Neural crest cell (in vitro differentiated cells): ENCODE measurements at places on chromosomes 6 and 20.

DNA sequence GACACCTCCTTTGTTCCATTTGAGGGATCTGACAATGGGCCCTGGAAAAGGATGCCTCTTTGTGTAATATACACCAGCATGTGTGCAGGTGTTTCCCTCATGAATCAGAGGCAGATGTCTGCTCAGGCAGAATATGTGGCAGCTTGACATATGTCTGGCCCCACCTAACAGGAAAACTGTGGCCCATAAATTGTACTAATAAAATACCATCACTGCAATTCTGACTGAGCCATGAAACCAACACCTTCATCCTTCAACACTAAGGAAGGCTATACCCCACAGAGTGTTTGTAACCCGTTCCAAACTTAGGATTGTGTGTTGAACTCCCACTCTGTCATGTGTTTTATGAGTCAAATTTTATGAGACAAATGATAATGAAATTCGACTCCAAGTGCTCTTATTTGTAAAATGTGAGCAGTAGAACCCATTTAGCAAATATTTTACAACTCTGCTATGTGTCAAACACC, 22.7 kb downstream of the LAMA4 start:
- DNase-seq: no peak

- no peak for DNase-seq
Observed at GRCh38 chr6:75273009-75273408, 11.6 kb downstream of the TMEM30A start.

- DNase-seq: no peak
Observed at GRCh38 chr6:106693418-106693817, 64.0 kb downstream of the QRSL1 start.

DNA sequence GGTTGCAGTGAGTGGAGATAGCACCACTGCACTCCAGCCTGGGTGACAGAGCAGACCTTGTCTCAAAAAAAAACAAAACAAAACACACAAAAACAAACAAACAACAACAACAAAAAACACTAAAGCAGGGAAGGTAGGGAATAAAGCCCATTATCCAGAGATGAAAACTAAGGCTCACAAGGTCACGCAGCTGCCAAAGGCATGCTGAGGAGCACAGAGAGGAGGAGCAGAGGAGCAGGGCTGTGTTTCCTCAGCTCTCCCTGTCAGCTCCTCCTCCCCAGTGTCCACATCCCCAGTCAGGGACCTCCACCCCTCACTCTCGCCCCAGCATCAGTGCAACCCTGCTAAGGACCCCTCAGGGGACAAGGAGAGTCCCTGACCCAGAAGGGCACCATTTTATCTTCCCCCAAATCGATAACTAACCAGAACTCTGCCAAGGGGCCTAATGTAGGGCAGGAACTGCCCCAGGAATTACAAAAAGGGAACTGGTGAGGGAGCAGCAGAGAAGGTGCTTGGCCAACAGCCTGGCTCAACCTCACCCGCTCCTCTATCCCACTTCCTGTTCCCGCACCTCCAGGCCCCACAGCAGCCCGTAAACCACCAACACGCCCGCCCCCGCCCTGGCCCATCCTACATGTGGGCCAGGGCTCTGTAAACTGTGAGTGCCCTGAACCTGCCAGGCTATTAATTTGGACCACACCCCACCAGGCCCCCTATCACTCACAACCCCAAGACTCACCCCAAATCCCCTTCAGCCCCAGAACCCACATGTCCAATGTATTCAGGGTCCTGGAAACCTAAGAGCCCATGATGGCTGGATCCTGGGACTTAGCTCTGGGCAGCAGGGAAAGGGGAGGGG, 9.0 kb downstream of the TEAD3 start:
- no peak for DNase-seq

DNA sequence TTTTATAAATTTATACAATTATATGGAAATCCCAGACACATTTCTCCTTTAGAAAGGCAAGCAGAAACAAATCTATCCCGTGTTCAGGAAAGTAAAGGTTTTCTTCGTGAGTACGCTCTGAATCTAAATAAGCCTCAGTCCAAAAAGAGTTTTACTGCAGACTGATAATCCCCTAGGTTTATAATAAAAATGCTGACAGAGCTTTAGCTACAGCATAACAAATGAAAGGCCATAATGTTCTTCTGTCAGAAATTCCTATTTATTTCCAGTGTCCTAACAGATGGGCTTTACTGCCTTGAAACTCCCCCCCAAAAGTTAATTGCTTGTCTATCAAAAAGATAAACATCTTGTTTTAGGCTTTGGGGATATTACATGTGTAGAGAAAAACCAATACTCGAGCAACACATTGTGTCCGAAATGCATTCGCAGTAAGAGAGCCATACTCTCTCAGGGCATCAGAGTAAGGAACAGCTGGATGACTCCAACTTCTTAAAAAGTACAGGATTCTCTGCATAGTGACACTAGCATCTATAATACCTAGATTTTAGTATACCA, 109.0 kb downstream of the PRKN start:
- no peak for DNase-seq

- DNase-seq: no peak
Observed at GRCh38 chr20:25470045-25470444, 62.6 kb downstream of the GINS1 start.

DNA sequence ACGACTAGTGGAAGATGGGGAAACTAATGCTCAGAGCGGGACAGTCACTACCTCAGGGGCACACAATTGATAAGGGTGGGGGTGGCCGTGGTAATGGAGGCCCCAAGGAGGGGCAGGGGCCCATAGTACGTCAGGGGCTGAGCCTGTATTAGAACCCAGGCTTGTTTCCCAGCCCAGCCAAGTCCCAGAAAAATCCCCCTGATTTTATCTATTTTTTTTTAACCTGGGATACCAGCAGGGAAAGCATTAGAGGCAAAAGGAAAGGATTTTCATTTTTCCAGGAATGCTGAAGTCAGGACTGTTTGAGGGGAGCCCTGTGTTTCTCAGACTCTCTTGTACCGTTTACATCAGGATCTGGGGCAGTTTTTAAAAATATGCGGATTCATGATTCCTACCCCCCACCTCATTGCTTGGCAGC, 382 bp downstream of the MYH7B start:
- no peak for DNase-seq
